ENCODE measurements at places on chromosomes 3 and 15. TPM values are rescaled to one million over a fixed set of nuclear protein-coding genes. Genes with fewer than 3 reads are reported as not detected.

- no peak for DNase-seq
Observed at GRCh38 chr3:165457096-165457495, 260.9 kb upstream of the SLITRK3 start.

- no peak for DNase-seq
Observed at GRCh38 chr15:35327789-35328188, 218.2 kb downstream of the DPH6 start.

GRCh38 chr3:48232734-48233133 is 8.2 kb upstream of the ZNF589 start:
- peak; percentile 85 for DNase-seq

GRCh38 chr3:190847436-190847835 is 15.1 kb downstream of the GMNC start:
- DNase-seq: no peak

DNA sequence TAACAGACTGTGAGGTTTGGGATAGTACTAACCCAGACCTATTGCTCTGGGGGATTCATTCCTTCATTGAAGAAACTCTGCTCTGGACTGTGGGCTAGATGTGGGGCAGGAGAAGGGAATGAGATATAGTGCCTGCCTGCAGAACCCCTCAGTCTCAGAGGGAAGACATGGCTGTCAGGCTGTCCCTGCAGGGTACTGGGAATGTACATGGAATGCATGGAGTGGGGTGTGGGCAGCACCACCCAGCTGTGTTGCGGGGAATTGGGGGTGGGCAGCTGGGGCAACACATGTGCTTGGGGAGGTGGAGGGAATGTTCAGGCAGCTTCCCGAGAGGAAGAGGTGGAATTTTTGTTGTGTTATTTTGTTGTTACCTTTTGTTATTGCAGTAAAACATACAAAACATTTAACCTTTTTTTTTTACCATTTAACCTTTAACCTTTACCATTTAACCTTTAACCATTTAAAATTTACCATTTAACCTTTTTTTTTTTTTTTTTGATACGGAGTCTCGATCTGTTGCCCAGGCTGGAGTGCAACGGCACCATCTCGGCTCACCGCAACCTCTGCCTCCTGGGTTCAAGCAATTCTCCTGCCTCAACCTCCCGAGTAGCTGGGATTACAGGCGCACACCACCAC is 7.3 kb downstream of the PAQR5 start:
- no peak for DNase-seq

DNA sequence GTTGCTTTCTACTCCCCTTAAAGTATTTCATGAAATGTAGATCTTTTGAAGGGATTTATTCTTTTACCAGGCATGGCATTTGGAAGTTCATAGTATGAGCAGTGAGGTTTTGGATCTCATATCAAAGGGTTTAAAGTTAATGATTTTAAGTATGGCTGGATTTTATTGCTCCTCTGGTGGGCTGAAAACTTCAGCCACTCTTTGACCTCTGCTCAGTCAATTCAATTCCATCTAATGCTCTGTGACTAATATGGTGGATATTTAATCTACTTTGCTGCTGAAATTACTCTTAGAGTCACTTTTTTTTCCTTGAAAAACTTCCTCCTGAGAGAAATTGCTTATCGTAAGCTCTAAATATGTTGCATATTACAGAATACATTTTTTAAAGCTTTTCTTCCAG is 218.6 kb downstream of the NR2F2 start:
- DNase-seq: no peak

DNA sequence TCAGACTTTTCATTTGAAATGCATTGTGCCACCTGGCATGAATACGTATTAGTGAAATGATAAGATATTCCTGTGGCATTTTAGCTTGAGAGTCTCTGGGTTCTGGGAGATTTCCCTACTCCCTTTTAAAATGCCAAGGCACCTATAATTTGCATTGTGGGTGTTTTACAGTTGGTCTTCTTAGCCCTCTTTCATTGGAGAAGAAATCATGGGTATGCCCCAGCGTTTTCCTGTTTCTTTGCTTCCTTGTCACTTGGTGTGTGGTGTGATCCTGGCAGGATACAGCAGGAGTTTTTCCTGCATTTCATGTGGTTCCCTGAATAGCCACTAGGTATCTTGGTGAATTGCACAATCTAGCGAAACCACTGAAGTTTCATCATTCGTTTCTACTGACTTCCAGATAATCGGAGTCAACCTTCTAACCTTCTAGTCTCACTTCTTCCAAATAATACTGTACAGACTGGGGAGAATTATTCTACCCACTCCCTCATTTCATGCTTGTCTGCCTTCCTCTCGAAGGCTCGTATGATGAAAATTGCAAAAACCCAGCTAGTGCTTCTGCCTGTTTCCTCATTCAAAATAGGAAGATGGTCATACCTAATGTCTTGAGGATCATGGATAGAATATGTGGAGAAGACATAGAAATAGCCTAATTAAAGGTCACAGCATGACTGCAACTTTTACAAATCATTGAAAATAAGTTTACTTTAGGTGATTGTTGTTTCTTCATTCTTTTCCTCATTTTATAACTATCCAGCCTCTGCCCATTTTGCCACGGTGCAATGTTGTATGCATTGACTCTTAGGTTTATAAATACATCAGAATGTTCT is 2.6 kb downstream of the BHLHE40 start:
- peak; percentile 91 for DNase-seq

DNA sequence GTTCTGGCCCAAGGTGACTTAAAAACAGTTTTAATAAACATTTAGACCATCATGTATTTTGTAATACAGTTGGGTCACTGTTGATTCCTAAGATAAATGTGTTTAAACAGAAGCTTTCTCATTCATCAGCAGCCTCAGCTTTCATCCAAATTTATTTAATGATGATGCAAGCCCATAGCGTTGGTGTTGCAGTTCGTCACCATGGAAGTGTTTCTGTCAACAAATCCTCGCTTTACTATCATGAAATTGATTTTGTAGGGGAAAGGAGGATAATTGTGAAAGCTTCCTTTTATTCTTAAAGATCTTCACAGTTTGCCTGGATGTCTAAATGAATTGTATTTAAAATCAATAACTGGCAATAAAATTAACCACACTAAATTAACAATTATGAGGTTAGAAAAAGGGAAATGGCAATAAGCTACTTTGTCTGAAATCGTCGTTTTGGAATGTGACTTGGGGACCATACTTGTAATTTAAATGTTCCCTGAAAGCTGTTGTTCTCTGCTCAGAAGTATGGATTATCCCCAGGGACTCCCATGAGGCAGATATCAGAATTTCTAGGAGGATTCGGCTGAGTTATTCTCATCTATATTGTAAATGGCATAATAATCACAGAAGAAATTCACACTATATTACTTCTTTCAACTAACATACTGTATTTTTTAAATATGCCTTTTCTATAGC is 29.0 kb downstream of the CMSS1 start:
- DNase-seq: no peak

DNA sequence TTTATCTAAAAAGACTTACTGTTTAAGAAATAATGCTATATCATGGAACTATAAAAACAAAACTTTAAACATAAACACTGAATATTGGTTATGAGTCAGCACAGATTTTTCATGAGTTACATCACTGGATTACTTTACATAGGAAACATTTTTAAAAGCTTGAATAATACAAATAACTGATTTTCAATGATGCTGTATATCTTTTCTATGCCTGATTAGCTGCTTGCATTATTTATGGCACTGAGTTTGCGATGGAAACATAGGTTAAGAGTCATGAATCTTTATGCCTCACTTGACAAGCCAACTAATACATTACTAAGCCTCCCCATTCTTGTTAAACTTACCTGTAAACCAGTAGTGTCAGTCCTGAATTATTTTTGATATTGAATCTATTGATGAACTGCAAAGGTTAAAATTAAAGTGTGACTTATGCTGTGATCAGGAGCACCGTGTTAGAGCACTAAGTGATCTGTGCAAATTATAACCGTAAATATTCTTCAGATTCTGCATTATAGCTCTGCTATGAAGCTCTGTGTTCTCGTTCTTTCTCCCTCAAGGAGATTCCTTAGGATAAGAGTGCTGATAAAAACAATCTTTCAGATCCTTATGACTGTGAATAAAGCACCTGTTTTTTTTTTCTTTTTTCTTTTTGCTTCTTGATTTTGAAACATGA is 437.3 kb upstream of the BCHE start:
- no peak for DNase-seq

DNA sequence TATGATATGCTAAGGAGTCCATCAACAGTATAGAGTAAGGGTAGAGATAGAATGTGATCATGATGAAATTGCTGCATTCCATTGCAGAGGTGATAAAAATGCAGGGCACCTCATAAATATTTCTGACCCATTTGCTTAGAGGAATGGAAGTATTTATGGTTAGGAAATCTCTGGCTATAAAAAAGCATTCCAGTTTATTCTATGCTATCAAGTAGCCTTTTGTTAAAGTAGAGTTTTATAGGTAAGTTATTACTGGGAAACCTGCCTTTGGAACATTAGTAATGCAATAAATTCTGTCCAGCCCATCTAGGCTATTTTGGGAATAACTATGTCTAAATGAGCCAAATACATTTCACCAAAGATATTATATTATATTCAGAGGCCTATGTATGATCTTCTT is 19.8 kb upstream of the STRIT1 start:
- DNase-seq: no peak

GRCh38 chr15:80744826-80745225 is 34.3 kb upstream of the CEMIP start:
- DNase-seq: peak; percentile 38

DNA sequence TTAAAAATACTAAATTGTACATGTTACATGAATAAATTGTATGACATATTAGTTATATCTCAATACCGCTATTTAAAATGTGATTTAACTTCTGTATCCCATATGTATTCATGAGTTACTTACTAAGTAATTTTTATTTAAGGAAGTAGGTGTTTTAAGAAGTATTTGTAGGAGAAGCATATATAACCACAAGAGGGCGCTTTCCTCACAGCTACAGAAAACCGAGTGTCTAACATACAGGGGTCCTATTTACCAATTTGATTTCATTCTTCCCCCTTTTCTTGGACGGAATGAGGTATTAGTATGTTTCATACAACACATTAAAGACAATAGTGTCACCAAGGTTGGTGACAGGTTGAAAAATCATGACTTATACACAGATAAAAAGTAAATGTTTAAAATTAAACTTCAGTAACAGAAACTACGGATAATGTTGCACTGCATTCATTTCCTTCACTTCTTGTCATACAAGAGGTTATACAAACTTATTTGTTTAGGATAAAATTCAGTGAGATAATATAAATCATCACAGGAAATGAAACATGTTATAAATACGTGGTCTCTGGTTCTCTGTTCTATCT is 253.6 kb downstream of the MAGI1 start:
- peak; percentile 62 for DNase-seq

- DNase-seq: no peak
Observed at GRCh38 chr3:20064796-20065564, 24.7 kb downstream of the KAT2B start.

GRCh38 chr15:70538278-70538677 is 225.1 kb downstream of the UACA start:
- DNase-seq: peak; percentile 50

DNA sequence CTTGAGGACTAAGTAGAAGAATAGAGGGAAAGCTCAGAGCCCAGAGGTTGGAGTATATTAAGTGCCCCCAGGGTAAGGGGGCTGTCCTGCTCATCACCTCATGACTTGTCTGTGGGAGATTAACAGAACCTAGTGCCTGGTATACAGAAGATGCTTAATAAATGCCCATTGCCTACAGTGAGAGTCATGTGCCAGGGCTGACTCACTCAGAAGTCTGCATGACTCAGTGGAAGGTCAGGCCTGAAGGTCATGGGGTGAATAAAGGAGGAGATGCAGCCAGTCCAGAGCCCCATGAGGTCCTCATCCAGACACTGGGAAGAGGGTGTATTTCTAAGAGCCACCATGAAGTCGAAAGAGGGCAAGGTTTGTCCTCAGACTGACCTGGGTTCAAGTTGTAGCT is 62.5 kb upstream of the TLE3 start:
- peak; percentile 55 for DNase-seq

DNA sequence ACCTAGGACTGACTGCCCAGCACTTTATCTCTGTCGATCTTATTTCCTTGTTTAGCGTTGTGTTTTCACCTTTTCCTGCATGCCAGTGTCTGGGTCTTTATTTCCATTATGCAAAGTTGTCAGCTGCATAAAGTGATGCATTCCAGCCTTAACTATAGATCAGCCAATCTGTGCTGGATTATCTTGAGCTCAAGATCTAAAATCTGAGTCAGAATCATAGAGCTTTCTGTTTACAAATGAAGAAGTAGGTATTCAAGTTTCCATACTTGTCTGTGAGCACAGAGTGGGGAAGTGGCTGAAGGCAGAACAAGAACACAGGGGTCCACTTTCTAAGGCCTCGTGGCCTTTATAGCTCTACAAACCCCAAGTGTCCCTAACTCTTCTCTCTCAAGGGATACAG is 82.4 kb upstream of the PLCL2 start:
- no peak for DNase-seq

- DNase-seq: no peak
Observed at GRCh38 chr3:157170861-157171260, 10.9 kb upstream of the CCNL1 start.

DNA sequence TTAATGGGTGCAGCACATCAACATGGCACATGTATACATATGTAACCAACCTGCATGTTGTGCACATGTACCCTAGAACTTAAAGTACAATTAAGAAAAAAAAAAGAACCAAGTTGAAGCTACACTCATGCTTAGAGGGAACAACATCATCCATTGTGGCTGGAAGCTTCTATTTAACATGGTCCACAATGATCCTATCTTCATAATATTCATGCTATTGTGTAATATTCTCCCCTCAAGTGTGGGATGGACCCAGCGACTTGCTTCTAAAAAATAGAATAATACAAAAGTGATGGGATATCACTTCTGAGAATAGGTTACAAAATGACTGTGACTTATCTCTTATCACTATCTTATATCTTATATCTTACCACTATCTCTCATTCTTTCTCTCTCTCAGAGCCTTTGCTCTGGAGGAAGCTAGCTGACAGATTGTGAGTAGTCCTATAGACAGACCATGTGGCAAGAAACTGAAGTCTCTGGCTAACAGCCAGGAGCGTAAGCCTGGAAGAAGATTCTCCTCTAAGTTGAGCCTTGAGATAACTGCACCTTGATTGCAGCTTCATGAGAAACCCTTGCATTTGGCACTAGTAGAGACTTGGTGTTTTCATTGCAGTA is 198.5 kb upstream of the MRPL3 start:
- no peak for DNase-seq

GRCh38 chr15:83890587-83890986 is 236.7 kb downstream of the ADAMTSL3 start:
- DNase-seq: no peak

- no peak for DNase-seq
Observed at GRCh38 chr3:56952061-56952460, 108.4 kb upstream of the SPATA12 start.

DNA sequence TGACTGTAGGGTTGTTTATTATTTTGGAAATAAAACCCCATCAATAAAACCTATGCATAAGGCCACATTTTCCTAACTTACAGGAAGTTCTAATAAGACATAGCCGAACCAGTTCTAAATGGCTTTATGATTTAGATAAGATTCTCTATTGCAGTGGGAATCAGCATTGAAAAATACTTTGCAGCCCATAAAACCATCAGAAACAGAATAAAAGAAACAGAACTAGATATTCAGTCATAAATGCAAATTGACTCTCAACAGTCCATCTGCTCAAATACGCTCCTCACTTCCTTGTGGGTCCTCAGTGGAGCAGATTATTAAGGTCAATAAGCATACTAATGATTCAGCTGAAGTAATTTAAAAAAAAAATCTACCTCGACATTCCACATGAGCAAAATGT is 8.8 kb downstream of the SATB1 start:
- no peak for DNase-seq

- no peak for DNase-seq
Observed at GRCh38 chr3:30550246-30550645, 56.2 kb upstream of the TGFBR2 start.

The TMEM266 gene
- not detected for total RNA-seq

The NEK10 gene
- 1.2 TPM for total RNA-seq

The HDC gene
- total RNA-seq: not detected

The ACKR2 gene
- total RNA-seq: not detected

The ANKRD34C gene
- total RNA-seq: not detected

All from RPMI7951 (cell line).